ENCODE measurements at places on chromosomes 5 and 9.

- H3K27ac ChIP-seq, result no peak overlapping the region
- no peaks in the 10 kb centered on the region for H3K36me3 ChIP-seq
- no peak for DNase-seq
- H3K4me3 ChIP-seq, result no peak overlapping the region
- no peaks in the 10 kb centered on the region for H3K4me1 ChIP-seq
Measured at GRCh38 chr5:74103131-74104023, 477.4 kb downstream of the ARHGEF28 start.

DNA sequence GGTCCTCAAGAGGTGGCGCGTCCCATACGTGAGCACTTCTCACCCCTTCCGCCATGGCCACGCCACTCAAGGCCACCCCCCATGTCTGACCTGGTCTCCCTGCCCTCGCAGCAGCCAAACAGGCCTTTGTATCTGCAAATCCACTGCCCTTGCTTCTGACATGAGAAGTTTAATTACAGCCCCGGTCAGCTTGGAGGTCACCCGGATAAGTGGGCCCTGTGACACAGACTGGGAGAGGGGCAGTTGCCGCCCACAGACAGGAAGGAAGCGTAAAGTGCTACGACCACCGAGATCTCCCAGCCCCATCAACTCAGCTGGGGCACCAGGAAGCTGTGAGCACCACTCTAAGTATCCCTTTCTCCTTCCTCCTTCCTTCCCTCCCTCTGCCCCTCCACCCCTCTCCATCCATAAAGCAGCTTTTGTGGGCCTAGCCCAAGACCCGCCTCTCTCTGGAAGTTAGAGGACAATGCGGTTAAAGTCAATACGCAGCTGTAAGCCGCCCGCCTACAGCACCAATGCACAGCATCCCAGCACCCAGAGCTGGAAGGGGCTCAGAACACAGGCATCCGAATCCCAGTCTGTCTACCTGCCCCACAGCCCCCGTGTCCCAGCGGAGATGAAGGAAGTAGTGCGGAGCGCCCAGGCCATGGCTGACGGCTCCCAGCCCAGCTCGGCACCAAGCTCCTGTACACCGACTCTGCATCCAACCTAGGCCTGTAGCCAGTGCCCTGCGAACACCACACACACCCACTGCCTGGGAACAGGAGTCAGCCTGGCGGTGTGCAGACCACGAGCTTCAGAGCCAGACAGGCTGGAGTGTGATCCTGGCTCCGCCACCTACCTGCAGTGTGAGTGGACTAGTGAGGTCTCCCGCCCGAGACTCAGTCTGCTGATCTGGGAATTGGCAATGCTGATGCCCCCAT lies 44.8 kb upstream of the RNF130 start:
- no peaks in the 10 kb centered on the region for H3K4me1 ChIP-seq
- H3K27me3 ChIP-seq, result no peaks in the 10 kb centered on the region
- no peak for DNase-seq
- no peak overlapping the region for H3K4me3 ChIP-seq

GRCh38 chr5:73392775-73393174 lies 55.8 kb downstream of the FOXD1 start:
- H3K4me1 ChIP-seq, result peaks cover 6% of the 10 kb centered on the region
- no peak overlapping the region for H3K27ac ChIP-seq
- DNase-seq, result no peak
- no peaks in the 10 kb centered on the region for H3K36me3 ChIP-seq
- H3K27me3 ChIP-seq, result peaks cover 15% of the 10 kb centered on the region
- no peak overlapping the region for H3K4me3 ChIP-seq

- DNase-seq, result no peak
- H3K27ac ChIP-seq, result no peak overlapping the region
- no peaks in the 10 kb centered on the region for H3K36me3 ChIP-seq
- no peak overlapping the region for H3K4me3 ChIP-seq
- peaks cover 5% of the 10 kb centered on the region for H3K4me1 ChIP-seq
Measured at GRCh38 chr5:4124221-4124970, 528.8 kb downstream of the IRX1 start.

- H3K4me1 ChIP-seq, result no peaks in the 10 kb centered on the region
- no peak overlapping the region for H3K27ac ChIP-seq
- no peak overlapping the region for H3K4me3 ChIP-seq
- no peak for DNase-seq
Measured at GRCh38 chr9:135574943-135575342, 13.4 kb downstream of the PAEP start.

DNA sequence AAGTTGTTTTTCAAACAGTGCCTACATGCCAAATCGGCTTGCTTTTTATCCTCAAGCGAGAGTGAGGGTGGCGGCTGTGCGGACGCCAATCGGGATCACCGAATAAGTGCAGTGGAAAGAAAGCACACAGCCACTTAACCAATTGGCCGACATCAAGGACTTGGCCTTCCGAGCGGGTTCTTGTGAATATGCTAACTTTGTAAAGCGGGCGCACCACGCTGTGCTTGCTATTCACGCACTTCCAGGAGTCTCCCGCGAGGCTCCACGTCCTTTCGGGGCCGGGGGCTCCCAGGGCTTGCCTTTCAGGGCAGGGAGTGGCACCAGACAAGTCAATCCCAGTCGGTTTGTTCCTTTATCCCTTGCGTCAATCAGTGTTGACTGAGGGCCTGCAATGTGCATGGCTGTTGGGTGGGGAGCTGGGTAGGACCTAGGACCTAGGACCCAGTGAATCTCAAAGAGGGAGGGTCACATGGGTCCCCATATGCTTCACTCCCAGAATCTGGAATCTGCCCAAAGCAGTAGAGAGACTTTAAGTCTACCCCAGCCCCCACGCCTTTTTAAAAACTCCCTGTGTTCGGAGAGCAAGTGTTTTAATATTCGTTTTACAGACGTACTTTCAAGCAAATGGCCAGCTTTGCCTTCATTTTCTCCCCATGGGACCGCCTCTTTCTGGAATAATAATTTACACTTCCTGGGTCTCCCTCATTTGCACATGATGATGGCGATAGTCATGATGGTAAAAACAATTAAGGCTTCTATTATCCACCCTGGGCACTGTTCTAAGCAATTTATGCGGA lies 2.0 kb upstream of the GCNT4 start:
- peak overlapping the region; percentile 88 for H3K4me3 ChIP-seq
- peaks cover 3% of the 10 kb centered on the region for H3K36me3 ChIP-seq
- no peaks in the 10 kb centered on the region for H3K27me3 ChIP-seq
- no peak overlapping the region for H3K27ac ChIP-seq

DNA sequence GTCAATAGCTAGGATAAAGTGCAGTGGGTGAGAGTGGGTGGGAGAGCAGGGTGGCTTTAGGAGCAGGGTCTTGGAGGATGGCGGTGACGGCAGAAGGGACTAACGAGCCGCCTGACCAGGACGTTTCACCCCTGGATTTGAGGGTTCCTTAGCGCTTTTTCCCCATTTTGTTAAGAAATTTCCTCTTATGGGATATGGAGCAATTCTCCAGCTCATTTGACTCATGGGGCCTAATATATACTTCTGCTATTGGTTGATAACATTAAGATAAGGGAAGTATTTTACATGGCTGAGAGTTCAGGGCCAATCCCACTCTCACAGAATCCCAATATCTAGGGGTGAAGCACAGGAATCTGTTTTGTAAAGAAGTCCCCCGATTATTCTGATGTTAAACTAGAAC lies 17.6 kb downstream of the CD180 start:
- H3K4me3 ChIP-seq, result no peak overlapping the region
- no peak for DNase-seq
- H3K4me1 ChIP-seq, result peaks cover 49% of the 10 kb centered on the region
- no peaks in the 10 kb centered on the region for H3K27me3 ChIP-seq
- no peak overlapping the region for H3K27ac ChIP-seq
- peaks cover 16% of the 10 kb centered on the region for H3K36me3 ChIP-seq

DNA sequence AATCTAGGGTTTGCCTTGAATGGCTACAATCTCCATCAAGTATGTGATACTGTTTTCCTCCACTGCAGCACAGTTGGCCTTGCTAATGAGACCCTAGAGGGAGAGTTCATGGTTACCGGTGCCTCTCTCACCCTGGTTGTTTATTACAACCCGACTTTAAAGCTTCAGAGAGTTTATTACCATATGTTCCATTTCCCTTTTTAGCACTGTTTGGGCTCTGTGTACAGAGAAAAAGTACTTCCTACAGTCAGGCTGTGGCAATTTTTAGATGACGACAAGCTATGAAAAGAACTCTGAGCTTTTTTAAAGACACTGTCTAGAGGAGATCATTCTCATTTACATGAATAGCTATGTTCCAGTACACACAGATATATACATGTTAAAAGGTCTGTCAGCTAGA lies 48.8 kb upstream of the PLCXD3 start:
- no peak for DNase-seq
- no peaks in the 10 kb centered on the region for H3K4me1 ChIP-seq
- no peaks in the 10 kb centered on the region for H3K27me3 ChIP-seq
- no peak overlapping the region for H3K4me3 ChIP-seq

- H3K4me1 ChIP-seq, result no peaks in the 10 kb centered on the region
- DNase-seq, result no peak
- peaks cover 24% of the 10 kb centered on the region for H3K36me3 ChIP-seq
- H3K4me3 ChIP-seq, result no peak overlapping the region
- H3K27ac ChIP-seq, result no peak overlapping the region
Measured at GRCh38 chr9:2749485-2749884, 32.2 kb downstream of the KCNV2 start.
